ENCODE measurements at places on chromosomes 1 and 21. TPM values are rescaled to one million over a fixed set of nuclear protein-coding genes. Genes with fewer than 3 reads are reported as not detected.

GRCh38 chr21:45578811-45579381 is 36.7 kb upstream of the SLC19A1 start:
- H3K27me3 ChIP-seq, result peaks cover 6% of the 10 kb centered on the region
- no peak overlapping the region for H3K4me3 ChIP-seq
- no peak for DNase-seq
- no peak overlapping the region for H3K27ac ChIP-seq
- no peaks in the 10 kb centered on the region for H3K36me3 ChIP-seq

- peaks cover 4% of the 10 kb centered on the region for H3K36me3 ChIP-seq
- peaks cover 9% of the 10 kb centered on the region for H3K4me1 ChIP-seq
- H3K27me3 ChIP-seq, result no peaks in the 10 kb centered on the region
- DNase-seq, result no peak
Measured at GRCh38 chr21:45262616-45263015, 25.1 kb downstream of the POFUT2 start.

- no peaks in the 10 kb centered on the region for H3K36me3 ChIP-seq
- H3K27ac ChIP-seq, result no peak overlapping the region
- H3K4me1 ChIP-seq, result no peaks in the 10 kb centered on the region
- H3K4me3 ChIP-seq, result no peak overlapping the region
- peaks cover 20% of the 10 kb centered on the region for H3K27me3 ChIP-seq
Measured at GRCh38 chr1:156998840-156999500, 46.6 kb downstream of the ARHGEF11 start.

The UBE2U gene
- total RNA-seq, result not detected

The CYB5RL gene
- 14.0 TPM for total RNA-seq

DNA sequence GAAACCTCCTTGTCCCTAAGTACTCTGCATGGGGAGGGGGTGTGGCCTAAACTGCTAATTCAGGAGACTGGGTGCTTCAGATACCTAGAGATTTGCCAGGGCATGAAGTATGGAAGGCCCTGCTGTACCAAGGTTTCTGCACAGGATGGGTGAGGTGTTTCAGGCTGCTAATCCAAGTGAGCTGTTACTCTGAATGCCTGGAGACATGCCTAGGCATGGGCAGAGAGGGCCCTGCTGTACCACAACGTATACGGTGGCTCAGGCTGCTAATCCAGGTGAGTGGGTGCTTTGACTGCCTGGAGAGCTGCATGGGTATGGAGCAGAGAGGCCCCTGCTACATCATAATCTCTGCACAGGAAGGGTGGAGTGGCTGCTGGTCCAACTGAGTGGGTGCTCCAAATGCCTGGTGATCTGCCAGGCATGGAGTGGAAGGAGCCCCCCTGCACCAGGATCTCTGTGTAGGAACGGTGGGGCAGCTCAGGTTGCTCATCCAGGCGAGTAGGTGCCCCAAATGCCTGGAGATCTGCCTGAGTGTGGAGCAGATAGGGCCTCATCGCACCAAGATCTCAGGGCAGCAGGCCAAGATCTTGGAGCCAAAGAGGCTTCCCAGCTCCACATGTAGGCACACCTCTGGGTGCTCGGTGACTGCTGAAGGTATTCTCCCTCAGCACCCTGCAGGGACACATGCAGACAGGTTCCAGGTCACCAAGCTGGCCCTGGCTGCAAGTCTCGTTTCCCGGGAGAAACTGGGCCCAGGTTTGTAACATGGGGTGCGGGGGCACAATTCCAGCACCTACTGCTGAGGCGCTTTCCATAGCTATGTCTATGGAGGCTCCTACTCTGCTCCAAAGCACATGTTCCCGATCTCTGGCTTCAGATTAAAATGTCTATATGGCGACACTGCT is 252.5 kb upstream of the PLXNA2 start:
- DNase-seq, result no peak
- H3K4me1 ChIP-seq, result no peaks in the 10 kb centered on the region
- peaks cover 11% of the 10 kb centered on the region for H3K27me3 ChIP-seq
- no peak overlapping the region for H3K4me3 ChIP-seq

The BTF3L4 gene
- 28.3 TPM for total RNA-seq

The TNFRSF14 gene
- 175 TPM for total RNA-seq

The ZNF648 gene
- not detected for total RNA-seq

The HAO2 gene
- not detected for total RNA-seq

The INTS7 gene
- 19.2 TPM for total RNA-seq

DNA sequence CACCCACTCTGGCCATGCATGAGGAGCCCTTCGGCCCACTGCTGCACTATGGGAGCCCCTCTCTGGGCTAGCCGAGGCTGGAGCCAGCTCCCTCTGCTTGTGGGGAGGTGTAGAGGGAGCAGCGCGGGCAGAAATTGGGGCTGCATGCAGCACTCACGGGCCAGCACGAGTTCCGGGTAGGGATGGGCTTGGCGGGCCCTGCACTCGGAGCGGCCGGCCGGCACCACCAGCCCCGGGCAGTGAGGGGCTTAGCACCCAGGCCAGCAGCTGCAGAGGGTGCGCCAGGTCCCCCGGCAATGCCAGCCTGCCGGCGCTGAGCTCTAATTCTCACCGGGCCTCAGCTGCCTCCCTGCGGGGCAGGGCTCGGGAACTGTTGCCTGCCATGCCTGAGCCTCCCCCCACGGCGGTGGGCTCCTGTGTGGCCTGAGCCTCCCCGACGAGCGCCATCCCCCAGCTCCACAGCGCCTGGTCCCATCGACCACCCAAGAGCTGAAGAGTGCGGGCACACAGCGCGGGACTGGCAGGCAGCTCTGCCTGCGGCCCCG is 209.0 kb downstream of the LTN1 start:
- no peak overlapping the region for H3K27ac ChIP-seq
- peaks cover 16% of the 10 kb centered on the region for H3K36me3 ChIP-seq
- no peak for DNase-seq
- peaks cover 4% of the 10 kb centered on the region for H3K4me1 ChIP-seq

DNA sequence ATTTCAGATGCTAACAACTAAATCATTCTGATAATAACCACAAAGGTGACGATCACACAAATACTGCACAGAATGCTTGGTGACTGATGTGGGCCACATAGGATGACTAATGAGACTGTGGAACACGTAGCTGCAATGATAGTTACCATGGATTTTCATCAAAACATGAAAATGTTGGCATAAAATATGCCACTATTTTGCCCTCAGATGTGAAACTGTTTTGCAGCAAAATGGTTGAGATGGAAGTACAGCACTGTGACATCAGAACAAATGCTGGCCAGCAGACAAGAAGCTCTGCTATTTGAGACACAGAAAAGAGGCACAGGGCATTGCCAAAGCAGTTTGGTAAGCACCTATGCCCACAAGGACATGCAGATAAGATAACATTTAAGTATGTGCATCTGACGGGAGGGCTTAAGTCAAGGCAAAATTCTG is 83.8 kb downstream of the NIBAN1 start:
- H3K4me1 ChIP-seq, result peaks cover 47% of the 10 kb centered on the region
- peaks cover 14% of the 10 kb centered on the region for H3K27me3 ChIP-seq
- peak overlapping the region; percentile 87 for H3K4me3 ChIP-seq
- H3K27ac ChIP-seq, result peak overlapping the region; percentile 90
- H3K36me3 ChIP-seq, result no peaks in the 10 kb centered on the region

GRCh38 chr1:20634594-20635084 is 1.4 kb downstream of the PINK1 start:
- peak overlapping the region; percentile 79 for H3K4me3 ChIP-seq
- no peaks in the 10 kb centered on the region for H3K27me3 ChIP-seq
- no peaks in the 10 kb centered on the region for H3K36me3 ChIP-seq
- DNase-seq, result peak; percentile 30

- no peak for DNase-seq
- H3K4me3 ChIP-seq, result no peak overlapping the region
- no peaks in the 10 kb centered on the region for H3K4me1 ChIP-seq
- H3K36me3 ChIP-seq, result no peaks in the 10 kb centered on the region
- H3K27ac ChIP-seq, result no peak overlapping the region
Measured at GRCh38 chr1:107246775-107247345, 106.0 kb downstream of the NTNG1 start.

The SSX2IP gene
- total RNA-seq, result 13.8 TPM

The CDA gene
- total RNA-seq, result not detected

The INTS3 gene
- total RNA-seq, result 70.8 TPM

GRCh38 chr1:117985239-117985638 is 55.7 kb downstream of the WDR3 start:
- H3K4me1 ChIP-seq, result no peaks in the 10 kb centered on the region
- H3K27me3 ChIP-seq, result peaks cover 26% of the 10 kb centered on the region
- H3K36me3 ChIP-seq, result no peaks in the 10 kb centered on the region
- no peak overlapping the region for H3K4me3 ChIP-seq
- no peak for DNase-seq

GRCh38 chr1:164880644-164881043 is 321.7 kb downstream of the PBX1 start:
- no peaks in the 10 kb centered on the region for H3K36me3 ChIP-seq
- H3K4me3 ChIP-seq, result no peak overlapping the region
- no peak overlapping the region for H3K27ac ChIP-seq
- DNase-seq, result no peak
- H3K27me3 ChIP-seq, result no peaks in the 10 kb centered on the region

DNA sequence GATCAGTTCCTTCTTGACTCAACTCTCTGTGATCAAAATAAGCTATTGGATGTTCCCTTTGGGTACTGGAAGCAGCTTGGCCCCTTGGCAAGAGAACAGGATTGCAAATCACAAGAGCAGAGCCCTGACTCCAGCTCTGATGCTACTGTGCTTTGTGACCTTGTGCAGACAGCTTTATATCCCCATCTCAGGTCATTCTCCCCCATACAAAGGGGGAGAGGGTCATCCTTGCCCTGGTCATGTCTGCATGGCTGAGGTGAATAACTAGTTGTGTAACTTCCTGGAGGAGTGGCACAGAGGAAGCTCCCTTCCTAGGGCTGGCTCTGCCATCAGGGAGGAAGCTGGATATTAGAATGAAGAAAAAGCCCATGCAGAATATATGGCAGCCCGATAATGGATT is 142.9 kb downstream of the DHRS3 start:
- DNase-seq, result no peak
- H3K27ac ChIP-seq, result no peak overlapping the region
- H3K27me3 ChIP-seq, result no peaks in the 10 kb centered on the region
- H3K4me3 ChIP-seq, result no peak overlapping the region
- H3K4me1 ChIP-seq, result peaks cover 97% of the 10 kb centered on the region

DNA sequence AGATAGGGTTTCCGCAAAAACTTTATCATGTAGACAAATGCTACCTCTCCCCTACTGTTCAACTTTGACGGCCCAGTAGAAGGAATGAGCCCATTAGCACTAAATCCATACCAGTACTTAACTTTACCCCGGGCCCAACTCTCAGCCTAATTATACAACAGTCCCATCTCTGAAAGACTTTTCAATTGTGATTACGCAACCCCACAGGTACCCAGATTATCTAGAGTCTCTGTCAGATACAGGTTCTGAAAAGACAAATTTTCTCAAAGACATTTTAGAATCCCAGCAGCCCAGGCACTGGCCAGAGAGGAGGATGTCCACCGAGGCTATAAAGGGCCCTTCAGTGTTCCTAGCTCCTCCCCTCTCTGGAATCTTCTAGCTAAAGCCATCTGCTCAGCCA is 15.0 kb downstream of the FAM78B start:
- H3K4me1 ChIP-seq, result no peaks in the 10 kb centered on the region
- no peak overlapping the region for H3K4me3 ChIP-seq
- H3K27ac ChIP-seq, result no peak overlapping the region

DNA sequence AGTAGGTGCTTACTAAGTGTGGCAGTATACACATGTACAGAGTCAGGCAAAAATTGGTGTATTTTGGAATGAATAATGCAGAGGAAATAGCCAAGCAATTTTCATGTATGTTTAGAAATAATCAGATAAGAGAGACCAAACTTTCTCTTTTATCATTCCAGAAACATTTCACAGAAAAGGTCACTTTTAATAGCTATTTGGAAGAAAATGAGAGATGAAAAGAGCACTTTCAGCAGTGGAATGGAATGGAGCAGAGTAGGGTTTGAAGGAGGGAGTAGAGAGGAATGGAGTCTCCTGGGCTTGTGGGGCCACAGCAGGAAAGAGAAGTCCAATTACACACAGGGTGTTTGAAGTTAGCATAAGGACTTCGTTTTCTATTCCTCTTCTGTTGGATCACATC is 48.8 kb upstream of the GJA5 start:
- H3K4me3 ChIP-seq, result no peak overlapping the region
- peaks cover 6% of the 10 kb centered on the region for H3K27me3 ChIP-seq
- no peak for DNase-seq
- H3K27ac ChIP-seq, result no peak overlapping the region
- H3K4me1 ChIP-seq, result no peaks in the 10 kb centered on the region
- no peaks in the 10 kb centered on the region for H3K36me3 ChIP-seq

The HOOK1 gene
- total RNA-seq, result 13.6 TPM

DNA sequence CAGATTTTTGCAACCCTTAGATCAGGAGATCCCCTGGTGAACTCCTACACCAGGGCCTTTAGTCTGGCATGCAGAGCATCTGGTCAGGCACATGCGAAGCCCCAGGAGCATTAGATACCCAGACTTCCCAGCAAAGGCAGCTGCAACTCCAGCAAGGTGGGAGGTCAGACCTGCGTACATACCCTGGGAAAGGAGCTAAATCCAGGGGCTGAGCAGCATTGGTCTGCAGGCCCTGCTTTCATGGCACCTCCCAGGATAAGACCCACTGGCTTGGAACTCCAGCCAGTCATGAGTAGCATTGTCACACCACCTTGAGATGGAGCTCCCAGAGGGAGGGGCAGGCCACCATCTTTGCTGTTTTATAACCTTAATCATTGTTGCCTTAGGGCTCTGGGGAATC is 92.3 kb downstream of the KCNT2 start:
- H3K36me3 ChIP-seq, result no peaks in the 10 kb centered on the region
- H3K27ac ChIP-seq, result no peak overlapping the region
- DNase-seq, result no peak
- H3K27me3 ChIP-seq, result no peaks in the 10 kb centered on the region
- no peak overlapping the region for H3K4me3 ChIP-seq

The PADI2 gene
- 0.10 TPM for total RNA-seq

Data from activated T-cell treated with anti-CD3 and anti-CD28 coated beads, Interleukin-2, amount 50 U/mL, for 72 hours (primary cell).